Urinary bladder (tissue), 4 donors: ENCODE measurements at places on chromosomes 5 and 9. TPM values are rescaled to one million over a fixed set of nuclear protein-coding genes. Genes with fewer than 3 reads are reported as not detected.

Gene RGS7BP
- 4.3 TPM for total RNA-seq

Gene NUTM2G
- total RNA-seq: not detected

Gene LMNB1
- 49.1 TPM for total RNA-seq

Gene MAT2B
- 61.9 TPM for total RNA-seq

Gene ARHGEF39
- 4.7 TPM for total RNA-seq

Gene SLC6A18
- not detected for total RNA-seq

Gene OR13C4
- total RNA-seq: not detected

Gene PCDHA1
- total RNA-seq: 0.21 TPM

Gene DHX29
- 44.4 TPM for total RNA-seq
